ENCODE measurements at places on chromosomes 16 and 17. TPM values are rescaled to one million over a fixed set of nuclear protein-coding genes. Genes with fewer than 3 reads are reported as not detected.

Gene KCNJ18
- total RNA-seq: not detected

DNA sequence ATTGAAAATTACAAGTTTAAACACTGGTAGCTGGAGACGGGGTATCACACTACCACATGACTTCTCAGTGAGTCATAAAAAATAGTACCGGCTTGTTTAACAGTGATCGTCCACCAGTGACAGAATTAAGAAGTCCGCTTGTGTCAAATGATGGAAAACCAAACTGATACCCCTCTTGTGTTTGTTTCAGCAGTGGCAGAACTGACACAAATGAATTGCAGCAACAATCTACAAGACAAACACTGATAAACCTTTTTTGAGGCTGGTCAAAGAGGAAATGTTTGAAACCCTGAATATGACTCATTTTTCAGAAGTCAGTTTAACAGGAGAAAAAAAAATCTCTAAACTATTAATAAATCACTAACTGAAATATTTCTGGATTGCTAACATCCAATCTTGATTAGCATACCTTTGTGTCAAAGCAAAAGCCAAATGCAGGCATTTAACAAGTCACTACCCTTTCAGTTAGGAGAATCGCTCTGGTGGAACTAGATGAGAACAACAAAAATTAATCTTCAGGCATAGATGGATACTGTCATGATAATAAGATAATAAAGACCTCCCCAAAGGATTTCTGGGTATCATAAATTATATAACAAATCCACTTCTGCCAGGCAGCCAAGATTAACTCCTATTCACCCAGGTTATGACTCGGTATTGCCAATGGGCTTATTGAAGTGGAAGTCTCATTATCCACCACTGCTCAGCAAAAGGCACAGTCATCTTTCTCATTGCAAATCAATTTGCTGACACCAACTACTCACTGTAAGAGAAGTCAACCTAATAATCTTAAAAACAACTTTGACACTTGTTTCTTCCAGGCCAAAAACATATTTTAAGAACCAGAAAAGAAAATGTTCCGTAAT lies 20.8 kb downstream of the DCUN1D3 start:
- no peak for DNase-seq

GRCh38 chr17:65588181-65588808 lies 26.8 kb upstream of the AXIN2 start:
- DNase-seq: no peak

DNA sequence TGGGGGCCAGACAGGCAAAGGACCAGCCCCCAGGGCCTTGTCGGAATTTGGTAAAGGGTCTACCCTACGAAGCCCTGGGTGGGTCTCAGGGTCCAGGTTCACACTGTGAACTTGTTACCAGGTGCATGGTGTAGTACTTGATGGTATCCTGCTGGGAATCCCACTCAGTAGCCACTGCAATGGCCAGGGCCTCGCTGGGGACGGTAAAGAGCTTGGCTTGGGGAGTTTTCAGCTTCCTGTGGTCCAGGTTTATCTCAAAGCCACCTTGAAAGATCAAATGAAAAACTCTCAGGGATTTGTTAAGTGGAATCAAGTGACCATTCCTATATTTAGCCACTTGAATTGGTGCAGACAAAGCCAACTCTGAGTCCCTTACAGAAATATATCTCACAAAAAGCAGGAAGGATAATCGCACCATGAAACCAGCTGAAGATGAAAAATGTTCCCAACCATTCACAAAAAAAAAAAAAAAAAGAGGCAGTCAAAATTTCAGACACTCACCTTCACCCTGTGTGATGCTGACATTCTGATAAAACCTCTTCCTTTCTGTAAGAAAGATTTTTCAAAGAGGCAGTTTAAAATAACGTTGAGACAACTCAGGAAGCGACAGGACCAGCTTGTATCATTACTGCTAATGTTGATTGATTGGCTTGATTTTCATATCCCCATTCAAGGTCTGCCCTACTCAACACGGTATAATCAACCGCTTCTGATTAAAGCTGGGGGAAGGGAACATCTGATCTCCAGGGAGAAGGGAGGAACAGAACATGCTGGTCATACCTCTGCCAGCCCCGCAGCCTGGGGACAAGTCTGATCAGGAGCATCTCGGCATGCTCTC lies 10.6 kb downstream of the ATPAF2 start:
- no peak for DNase-seq

GRCh38 chr17:71444078-71444477 lies 676.7 kb upstream of the SOX9 start:
- no peak for DNase-seq

DNA sequence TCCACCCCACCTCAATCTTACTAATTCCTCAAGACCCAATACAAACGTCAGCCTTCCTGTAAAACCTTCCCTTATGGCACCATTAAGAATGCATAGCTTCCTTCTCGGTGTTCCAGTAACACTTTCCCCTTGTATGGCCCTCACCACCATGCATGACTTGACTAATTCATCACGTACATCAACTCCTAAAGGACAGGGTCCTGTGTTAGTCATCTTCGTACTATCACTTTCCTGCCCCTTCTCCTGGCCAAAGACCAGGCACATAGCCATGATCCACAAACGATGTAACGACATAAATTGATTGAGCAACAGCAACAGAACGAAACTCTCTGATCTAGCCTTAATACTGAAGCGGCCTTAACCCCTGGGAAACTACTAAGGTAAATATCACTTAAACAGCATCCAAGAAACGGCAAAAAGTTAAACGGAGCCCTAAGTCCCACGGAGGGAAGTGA lies 612 bp downstream of the PSMD12 start:
- no peak for DNase-seq

- DNase-seq: no peak
Observed at GRCh38 chr17:79188685-79189084, 114.1 kb downstream of the ENGASE start.

Gene SLFN13
- 41.9 TPM for total RNA-seq

Gene ZG16
- not detected for total RNA-seq

Gene KRT40
- total RNA-seq: not detected

GRCh38 chr16:15459791-15460190 lies 25.4 kb downstream of the BMERB1 start:
- no peak for DNase-seq

Gene TOX3
- total RNA-seq: not detected

GRCh38 chr16:8183176-8184099 lies 406.9 kb downstream of the TMEM114 start:
- DNase-seq: no peak

Gene CNEP1R1
- total RNA-seq: 26.1 TPM

DNA sequence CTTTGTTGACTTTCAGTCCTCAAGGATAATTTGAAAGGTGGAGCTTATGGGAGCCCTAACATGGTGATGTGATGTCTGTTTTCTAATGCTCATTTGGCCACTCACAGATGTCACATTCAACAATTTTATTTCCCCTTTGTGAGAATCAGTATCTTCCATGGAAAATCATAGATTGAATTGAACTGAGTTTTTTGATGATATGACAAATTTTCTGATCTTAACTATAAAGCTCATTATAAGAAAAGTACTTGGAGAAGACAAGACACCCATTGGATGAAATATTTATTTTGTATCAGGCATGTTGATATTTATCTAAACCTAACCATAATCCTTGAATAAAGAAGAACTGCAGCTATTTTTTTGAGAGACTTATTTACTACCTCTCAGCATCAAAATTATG lies 824.6 kb upstream of the GOT2 start:
- DNase-seq: no peak

Gene SNAI3
- 2.3 TPM for total RNA-seq

DNA sequence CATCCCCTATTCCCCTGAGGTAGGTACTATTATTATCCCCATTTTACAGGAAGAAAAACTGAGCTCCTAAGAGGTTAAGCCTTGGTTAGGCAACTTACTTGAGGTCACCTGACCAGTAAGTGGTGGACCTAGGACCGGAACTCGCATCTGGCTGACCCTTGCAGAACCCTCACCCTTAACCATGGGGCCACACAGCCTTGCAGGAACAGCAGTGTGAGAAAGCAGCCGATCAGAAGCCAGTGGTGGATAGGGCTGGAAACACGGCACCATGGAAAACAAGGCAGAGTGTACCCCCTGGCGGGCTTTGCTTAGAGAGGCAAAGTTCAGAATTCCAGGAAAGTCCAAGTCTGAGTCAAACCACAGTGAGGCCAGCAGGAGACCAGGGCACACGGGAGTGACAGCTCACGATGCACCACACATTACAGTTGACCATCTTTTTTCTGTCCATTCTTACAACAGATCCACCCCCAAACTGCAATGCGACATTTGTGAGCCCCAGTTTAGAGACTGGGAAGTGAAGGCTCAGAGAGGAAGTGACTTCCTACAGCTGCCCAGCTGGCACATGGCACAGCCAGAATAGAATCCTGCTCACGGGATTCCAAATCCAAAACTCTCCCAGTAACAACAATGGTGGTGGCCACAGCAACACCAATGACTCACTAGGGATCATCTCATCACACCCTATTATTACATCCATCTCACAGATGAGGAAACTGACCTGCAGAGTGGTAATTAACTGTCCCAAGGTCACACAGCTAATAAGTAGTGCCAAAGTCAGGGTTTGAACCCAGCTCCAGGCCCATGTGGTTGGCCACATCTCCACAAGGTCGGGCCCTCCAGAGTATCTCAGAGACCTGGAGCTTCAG lies 20.3 kb downstream of the KIFC3 start:
- no peak for DNase-seq

Gene CCL2
- not detected for total RNA-seq

GRCh38 chr17:43614561-43614960 lies 47.2 kb downstream of the MEOX1 start:
- DNase-seq: no peak

Gene STH
- not detected for total RNA-seq

Gene PYY
- not detected for total RNA-seq

DNA sequence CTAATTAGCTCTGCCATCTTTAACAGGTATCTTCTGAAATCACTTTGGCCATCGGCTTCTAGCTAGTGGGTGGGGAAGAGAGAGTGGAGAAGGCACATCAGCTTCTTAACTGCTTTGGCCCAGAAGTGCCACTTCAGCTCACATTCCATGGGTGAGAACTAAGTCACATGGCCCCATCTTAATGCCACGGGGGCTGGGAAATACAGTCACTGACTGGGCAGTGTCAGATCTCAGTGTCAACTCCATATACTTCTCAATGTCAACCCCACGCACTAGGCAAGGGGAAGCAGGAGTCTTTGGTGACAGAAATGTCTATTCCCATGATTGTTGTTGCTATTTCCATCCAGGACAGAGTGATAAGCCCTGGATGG lies 29.4 kb downstream of the CCR7 start:
- no peak for DNase-seq

Gene ADGRG1
- total RNA-seq: 1.9 TPM

- no peak for DNase-seq
Observed at GRCh38 chr16:88673716-88674379, 11.0 kb upstream of the MVD start.

GRCh38 chr17:43634591-43635125 lies 27.1 kb downstream of the MEOX1 start:
- no peak for DNase-seq

DNA sequence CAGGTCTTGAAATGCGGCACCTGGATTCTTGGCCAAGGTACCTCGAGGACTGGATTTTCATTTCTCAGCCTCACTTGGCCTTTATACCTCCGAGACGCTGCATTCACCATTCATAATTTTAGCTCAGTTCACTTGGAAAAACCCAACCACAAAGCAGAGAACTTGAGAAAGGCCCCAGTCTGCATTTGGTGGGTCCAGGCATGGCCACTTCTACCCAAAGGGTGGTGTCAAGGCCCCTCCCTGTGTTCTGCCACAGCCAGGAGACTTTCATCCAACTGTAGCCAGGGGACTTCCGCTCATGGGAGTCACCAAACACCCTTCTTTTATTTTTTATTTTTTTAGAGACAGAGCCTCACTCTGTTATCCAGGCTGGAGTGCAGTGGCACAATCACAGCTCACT lies 14.7 kb upstream of the TVP23A start:
- DNase-seq: no peak

- DNase-seq: no peak
Observed at GRCh38 chr17:80673152-80673920, 128.7 kb downstream of the RPTOR start.

Gene RUNDC3A
- total RNA-seq: 0.16 TPM

DNA sequence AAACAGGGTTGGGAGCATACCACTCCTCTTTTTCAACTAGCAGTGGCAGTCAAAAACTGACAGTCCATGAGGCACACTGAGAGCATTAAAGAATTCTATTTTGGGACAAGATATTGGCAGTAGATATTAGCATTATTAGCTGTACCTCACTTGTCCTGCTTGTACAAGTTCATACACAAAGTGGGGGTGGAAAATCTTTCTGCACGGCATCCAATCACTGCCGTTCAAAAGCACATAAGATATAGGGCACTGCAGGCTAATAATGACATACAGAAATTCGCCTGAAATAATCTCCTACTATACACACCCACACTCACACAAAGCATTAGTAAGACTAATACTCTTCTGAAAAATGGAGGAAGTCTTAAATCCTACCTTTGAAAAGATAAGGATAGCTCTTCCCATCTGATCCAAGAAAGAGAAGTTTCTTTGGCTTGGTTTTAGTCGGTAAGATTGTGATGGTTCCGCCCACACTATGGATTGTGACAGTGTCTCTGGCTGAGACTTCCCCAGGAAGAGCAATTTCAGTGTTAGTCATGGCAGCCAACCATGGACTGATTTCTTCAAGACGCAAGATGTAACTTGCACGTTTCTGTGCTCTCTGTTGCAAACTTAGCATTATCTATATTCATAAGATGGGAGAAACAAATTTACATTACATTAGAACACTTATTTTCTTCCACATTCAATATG lies 40.6 kb upstream of the ARL6IP1 start:
- no peak for DNase-seq

DNA sequence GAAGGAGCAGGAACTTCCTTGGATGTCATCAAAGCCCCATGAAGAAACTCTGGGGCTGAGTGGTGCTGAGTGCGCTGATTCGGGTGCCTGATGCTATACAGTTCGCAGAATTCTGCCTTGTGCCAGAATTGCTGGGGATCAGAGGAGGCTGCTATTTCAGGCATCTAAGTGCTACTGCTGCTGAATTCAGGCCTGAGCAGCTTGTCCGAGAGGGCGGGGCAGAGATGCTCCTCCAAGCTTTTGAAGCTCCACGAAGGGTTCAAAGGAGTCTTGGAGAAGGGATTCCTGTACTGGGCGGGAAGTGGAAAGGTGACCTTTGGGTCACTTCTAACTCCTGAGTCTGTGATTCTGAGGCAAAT lies 227.8 kb downstream of the CCDC182 start:
- DNase-seq: no peak

Gene TEKT5
- total RNA-seq: not detected

Gene GNGT2
- total RNA-seq: 16.8 TPM

DNA sequence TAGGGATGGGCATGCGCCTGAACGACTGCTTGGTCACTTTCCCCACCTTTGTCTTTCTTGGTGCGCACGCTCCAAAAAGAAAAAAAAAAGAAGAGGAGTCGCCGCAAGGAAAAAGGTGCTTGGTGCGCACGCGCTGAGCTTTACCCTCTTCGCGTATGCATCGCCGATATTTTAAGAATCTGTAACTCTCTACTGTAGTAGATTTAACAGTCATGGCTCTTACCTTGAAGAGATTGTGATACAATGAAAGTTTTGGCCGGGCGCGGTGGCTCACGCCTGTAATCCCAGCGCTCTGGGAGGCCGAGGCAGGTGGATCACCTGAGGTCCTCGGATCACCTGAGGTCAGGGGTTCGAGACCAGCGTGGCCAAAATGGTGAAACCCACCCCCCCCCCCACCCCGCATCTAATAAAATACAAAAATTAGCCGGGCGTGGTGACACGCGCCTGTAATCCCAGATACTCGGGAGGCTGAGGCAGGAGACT lies 609 bp upstream of the FXR2 start:
- no peak for DNase-seq

Data from activated T-helper 2 cell treated with anti-CD3 and anti-CD28 coated beads, Interferon-gamma antibody, Interleukin-2, Interleukin-4, amounts not matched to agents 10 μg/mL and 5 μg/mL and 100 μg/mL, durations not matched to agents 14 hours and 24 hours and 36 hours (primary cell).